Stimulated activated CD4-positive, alpha-beta T cell treated with anti-CD3 and anti-CD28 coated beads, Interleukin-15, amount 100 ng/mL, for 1 hour (primary cell): ENCODE measurements at places on chromosomes 4 and X.

DNA sequence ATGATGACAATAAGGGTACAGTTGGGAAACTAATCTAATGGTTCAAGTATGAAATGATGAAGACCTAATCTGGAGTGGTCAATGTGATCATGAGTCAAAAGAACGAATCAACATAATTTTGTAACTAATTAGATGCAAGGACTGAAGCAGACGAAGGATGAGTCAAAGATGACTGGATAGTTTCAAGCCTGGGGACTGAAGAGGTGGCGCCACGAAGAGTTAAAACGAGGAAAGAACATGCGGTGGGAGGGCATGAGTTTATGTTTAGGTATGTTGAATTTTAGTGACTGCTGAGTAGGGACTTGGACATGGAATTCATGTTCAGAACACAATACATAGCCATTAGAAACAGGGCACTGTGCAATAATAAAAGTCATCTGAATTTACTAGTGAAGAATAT, 221.5 kb upstream of the FAM241A start:
- DNase-seq, result no peak

GRCh38 chrX:2468261-2469195, 32.2 kb downstream of the DHRSX start:
- no peak for DNase-seq

DNA sequence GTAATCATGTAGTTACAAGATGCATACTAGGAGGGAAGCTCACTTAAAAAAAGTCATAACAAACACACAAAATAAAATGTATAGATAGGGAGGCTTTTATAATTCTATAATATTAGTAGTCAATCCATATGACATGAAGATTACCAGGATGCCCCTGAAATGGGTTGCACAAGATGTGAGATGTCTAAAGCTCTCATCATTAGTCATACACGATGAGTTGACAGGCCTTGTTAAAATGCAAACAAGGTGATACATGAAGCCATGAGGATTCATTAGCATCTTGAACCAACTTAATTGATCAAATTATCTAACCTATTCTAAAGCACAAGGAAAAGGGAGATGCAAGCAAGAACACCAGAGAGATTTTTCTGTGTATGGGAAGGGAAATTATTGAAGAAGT, 470.2 kb downstream of the IQCM start:
- DNase-seq, result no peak

DNA sequence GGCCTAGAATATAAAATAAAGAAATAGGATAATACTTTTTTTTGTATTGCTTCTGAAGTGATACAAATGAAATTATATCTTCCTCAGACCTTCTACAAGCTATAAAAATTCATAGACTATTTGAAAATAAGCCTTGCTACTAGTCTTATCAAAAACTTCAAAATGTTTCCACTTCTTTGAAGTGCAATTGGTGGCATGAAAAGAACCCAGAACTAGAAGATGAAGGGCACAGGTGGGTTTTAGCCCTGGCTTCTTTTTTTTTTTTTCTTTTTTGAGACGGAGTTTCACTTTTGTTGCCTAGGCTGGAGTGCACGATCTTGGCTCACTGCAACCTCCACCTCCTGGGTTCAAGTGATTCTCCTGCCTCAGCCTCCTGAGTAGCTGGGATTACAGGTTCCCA, 44.2 kb downstream of the GSX2 start:
- no peak for DNase-seq

DNA sequence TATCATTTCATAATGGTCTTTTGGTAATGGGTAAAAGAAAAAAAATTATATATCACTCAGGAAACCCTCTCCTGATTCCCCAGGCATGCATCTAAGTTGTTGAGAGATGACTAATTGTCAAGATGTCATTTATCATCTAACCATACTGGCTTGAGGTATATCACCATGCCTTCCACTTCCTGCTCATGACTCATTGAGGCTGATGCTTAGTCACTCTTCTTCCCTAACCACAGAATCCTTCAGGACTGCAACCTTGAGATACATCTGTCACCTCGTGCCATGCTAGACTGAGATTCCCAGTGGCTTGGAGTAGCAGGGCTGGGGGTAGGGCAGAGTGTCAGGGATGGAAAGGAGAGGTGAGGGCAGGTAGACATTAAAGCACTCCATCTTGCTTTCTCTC, 782.5 kb upstream of the INTU start:
- DNase-seq, result no peak

DNA sequence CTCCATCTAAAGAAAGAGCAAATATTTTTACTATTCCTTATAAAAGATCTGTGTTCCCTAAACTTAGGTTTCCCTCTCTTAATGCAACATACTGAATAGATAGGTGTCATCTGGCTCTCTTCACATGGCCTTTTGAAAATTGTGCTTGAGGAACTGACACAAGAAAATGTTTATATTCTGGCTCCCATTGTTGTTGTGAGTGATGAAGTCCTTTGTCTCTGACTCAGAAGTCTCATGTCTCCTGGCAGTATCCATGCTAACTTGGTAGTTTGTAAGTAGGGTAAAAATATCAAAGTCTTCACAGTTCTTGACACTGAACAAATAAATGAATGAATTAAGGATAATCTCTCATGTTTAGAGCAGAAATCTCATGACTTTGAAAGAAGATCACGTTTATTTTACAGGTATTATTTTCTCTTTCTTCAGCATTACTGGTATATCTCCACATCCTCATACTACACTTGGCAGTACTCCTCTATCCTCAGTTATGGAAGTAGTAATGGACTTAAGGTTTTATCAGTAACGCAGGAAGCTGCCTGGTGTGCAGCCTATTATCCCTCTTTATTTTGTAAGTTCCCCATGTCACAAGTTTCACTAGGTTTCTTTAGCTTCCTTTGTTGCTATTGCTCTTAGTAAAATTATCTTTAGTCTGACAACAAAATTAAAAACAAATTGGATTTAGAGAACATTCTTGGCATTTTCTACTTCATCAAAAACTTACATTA, 14.2 kb upstream of the PABPC4L start:
- DNase-seq, result no peak

DNA sequence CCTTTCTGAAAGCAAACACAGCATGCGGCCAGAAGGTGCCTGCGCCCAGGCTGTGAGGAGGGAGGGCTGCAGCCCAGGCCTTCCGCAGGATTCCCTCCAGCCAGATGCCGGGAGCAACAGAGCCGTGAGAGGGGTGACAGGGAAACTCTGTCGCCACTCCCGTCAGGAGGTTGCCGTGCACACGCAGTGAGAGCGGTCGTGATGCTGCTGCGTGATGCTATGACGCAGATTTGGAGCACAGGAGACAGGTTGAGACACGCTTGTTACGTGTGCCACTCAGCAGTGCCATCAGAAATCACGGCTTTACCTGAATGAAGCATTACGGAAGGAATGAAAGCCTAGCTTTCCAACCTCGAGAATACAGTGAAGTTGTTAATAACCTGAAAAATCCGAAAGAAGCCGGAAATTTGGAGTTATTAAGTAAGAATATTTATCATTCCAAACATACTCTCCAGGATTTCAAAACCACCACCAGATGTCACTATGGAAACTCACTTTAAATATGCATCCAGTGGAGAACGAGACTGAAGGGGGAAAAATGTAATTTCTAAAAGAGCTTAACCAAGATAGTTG, 54.4 kb downstream of the FAT1 start:
- DNase-seq, result no peak

GRCh38 chr4:32417113-32417704, 1697.0 kb downstream of the PCDH7 start:
- DNase-seq, result no peak

DNA sequence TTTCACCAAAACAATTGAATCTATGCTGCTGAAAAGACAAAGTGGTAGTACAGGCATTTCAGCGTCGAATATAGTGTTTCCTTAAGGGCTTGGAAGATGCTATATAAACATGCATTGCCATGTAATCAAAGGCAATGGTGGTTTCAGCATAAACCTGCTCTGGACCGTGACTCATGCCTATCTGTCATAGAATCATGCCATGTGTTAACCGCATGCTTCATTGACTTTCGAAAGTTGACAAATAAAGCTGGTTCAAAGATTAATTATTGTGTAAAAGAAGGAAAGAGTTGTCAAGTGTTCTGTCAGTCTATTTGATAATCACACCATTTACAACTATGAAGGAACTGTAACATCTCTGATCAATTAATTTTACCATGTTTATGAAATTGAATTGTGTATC, 83.2 kb downstream of the FUNDC1 start:
- DNase-seq, result no peak

DNA sequence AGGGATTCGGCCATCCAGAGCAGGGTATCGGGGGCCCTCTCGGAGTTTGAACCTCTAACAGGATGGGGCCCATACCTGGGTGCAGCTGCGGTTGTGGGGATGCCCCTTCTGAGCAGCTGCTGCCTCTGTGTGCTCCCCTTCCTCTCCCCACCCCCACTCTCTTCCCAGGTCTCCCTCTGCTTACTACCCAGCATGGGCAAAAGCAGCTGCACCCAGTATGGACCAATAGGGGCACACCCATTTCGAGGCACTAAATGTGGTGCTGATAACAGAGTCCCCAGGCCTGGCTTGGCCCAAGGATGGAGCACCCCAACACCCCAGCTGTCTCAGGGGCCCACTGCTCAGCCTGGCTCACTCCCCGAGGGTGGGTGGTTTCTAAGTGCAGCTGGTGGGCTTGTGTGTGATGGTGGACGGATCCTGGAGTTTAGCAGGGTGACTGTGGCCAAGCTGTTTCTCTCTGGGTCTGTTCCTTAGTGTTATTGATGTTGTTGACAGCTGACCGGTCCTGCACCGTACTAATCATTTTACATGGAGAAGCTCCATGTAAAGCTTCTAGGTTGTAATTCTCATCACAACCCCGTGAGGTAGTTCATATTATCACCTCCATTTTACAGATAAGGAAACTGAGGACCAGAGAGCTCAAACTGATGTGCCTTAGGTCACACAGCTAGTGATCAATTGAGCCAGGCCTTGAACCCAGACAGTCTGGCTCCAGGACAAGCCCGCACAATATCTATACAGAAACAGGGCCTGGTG, 13.1 kb upstream of the KIAA0232 start:
- DNase-seq, result no peak

GRCh38 chr4:5217421-5217820, 166.1 kb downstream of the STK32B start:
- DNase-seq, result no peak

DNA sequence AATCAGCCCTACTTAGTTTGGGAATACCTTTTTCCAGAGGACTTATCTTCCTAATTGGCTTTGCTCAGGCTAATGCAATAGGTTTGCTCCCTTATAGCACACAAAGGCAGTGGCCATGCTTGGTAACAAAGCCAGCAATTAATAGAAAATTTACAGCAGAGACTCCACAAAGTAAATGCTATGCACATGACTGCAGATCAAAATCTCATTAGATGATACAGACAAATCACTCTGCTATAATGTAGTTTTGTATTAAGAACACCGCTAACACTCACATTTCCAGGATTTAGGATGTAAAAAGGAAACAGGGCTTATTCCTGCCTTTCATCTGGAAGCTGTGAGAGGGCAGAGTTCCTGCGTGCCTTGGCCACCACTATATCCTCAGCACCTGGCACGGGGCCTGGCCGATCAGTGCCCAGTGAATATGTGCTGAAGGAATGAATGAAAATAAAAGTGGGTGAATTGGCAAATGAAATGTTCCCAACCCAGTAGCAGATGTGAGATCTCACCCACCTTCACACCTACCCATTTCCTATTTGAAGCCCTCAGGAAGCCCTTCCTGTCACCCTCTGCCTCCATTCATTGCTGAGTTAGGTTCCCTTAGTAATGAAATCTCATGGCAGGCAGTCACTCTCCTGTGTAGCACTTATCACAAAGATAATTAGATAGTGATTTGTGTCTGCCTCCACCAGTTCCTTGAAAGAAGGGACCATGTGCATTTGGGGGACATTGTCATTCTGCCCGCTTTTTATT, 5.1 kb downstream of the SEPTIN6 start:
- DNase-seq, result no peak

DNA sequence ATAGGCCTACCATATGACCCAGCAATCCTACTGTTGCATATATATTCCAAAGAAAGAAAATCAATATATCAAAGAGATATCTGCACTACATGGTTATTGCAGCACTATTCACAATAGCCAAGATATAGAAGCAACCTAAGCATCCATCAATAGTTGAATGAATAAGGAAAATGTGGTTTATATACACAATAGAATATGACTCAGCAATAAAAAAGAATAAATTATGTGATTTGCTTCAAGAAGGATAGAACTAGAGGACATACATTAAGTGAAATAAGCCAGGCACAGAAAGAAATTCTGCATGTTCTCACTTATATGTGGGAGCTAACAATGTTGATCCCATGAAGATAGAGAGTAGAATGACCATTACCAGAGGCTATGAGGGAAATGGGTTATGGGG, 13.1 kb upstream of the FHIP1A start:
- DNase-seq, result no peak

DNA sequence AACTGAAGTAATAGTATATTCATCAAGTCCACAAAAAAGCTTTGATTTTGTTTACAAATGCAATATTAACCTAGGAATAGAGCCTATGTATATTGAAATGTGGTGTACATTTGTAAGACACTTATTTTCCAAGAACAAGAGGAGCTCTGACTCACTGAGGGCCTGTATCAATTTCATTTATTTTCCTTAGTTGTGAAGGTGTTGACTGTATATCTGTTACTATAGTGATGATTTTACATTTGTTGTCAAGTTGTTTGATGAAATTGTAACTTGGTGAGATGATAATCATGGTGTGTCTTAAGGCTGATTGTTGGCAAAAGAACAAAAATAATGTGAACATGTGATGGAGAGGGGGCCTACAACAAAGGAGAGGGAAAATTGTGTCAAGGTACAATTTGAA, 274.9 kb upstream of the TEX13A start:
- no peak for DNase-seq

GRCh38 chr4:112938461-112939058, 110.9 kb upstream of the ANK2 start:
- DNase-seq, result no peak

DNA sequence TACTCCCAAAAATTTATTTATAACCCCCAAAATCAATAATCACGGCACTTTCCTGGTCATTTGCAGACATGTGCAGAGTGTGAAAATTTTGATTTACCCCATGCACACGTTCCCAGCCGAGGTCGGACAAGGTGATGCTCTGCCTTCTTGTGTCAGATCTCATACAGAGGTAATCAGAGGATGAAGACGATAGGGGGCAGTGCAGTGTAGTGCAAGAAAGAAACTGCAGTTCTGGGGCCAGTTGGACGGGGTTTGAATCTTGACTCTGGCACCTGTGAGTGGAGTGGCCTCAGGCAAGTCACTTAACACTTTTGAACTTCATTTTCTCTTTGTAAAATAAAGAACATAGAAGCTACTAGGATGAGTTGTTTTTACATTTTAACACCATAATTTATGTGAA, 88.4 kb downstream of the FRMPD3 start:
- no peak for DNase-seq

DNA sequence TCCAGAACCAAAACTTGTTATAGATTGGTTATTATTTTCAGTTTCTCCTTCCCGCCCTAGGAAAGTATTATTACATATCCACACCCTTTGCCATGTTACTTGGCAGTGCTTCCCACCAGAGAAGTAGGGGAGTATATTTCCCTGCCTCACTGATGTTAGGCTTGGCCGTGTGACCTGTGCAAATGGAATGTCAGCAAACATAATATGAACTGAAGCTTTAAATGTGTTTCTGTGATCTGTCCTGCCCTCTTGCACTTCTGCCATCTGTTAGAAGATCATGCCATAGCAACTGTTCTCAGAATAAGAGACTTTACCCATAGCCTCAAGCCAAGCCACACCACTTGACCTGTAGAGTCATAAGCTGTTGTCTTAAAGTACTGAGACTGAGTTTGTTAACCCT, 36.7 kb upstream of the NEUROG2 start:
- DNase-seq, result no peak

GRCh38 chrX:69093960-69094871, 71.0 kb downstream of the PJA1 start:
- DNase-seq, result no peak

GRCh38 chr4:146143888-146144287, 31.6 kb upstream of the LSM6 start:
- DNase-seq, result no peak

GRCh38 chrX:10121787-10122186, 35.0 kb upstream of the CLCN4 start:
- DNase-seq, result no peak
